Stimulated activated CD4-positive, alpha-beta T cell treated with anti-CD3 and anti-CD28 coated beads, Interleukin-15, amount 100 ng/mL, for 1 hour (primary cell): ENCODE measurements at places on chromosomes 11 and 22.

DNA sequence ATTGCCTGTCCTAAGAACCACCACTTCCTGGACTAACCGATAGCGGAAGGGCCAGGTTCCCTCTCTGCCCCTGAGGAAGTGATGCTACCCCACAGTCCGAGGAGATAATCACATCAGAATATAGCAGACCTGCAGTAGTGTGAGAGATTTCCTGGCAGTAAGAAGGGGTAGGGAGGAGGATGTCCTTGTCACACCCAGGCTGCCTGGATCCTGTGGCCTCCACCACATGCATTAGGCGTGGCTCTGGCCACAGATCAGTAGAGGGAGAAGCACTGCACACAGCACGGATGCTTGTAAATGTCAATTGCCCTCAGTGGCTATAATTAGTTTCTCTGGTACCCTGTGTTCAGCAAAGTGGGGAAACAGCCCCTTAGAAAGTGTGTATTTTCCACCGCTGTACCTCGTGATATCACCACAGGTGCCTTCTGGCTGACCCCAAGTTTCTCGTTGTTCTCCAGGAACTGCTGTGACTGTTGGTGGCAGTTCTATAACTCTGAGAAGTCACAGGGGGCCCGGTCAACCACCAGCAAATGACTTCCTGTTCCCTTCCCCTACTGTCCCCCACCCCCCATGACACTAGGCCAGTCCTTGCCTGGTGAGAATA is 61.8 kb downstream of the UBASH3B start:
- DNase-seq = no peak

DNA sequence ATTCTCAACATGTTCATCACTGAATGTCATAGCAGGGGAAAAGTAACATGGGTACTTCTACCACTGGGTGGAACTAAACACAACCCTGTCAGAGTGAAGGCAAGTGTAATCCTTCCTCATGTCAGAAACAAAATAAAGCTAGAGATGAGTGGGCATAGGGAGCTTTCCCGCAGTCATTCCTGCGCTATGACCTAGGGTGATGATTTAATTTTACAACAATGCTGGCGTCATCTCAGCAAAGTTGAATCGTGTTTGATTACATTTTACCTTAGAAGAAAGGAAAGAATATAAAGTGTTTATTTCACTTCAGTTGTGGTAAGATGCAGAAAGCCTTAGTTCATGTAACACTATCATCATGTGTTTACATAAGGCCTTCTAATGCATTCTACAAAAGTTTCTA is 355.6 kb downstream of the METTL15 start:
- no peak for DNase-seq

GRCh38 chr11:26896719-26897118 is 97.2 kb upstream of the FIBIN start:
- DNase-seq = no peak

GRCh38 chr11:75024764-75025211 is 36.1 kb downstream of the NEU3 start:
- no peak for DNase-seq

DNA sequence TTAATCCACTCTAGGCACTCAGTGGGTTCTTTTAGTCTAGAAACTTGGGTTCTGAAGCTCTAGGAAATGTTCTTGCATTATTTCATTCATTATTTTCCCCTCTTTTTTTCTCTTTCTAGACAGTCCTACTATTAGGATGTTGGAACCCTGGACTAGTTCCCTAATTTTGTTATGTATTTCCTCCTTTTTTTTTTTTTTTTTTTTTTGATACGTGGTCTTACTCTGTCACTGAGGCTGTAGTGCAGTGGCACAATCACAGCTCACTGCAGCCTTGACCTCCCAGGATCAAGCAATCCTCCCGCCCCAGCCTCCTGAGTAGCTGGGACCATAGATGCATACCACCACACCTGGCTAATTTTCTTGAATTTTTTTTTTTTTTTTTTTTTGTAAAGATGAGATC is 9.4 kb downstream of the UPB1 start:
- DNase-seq = no peak

DNA sequence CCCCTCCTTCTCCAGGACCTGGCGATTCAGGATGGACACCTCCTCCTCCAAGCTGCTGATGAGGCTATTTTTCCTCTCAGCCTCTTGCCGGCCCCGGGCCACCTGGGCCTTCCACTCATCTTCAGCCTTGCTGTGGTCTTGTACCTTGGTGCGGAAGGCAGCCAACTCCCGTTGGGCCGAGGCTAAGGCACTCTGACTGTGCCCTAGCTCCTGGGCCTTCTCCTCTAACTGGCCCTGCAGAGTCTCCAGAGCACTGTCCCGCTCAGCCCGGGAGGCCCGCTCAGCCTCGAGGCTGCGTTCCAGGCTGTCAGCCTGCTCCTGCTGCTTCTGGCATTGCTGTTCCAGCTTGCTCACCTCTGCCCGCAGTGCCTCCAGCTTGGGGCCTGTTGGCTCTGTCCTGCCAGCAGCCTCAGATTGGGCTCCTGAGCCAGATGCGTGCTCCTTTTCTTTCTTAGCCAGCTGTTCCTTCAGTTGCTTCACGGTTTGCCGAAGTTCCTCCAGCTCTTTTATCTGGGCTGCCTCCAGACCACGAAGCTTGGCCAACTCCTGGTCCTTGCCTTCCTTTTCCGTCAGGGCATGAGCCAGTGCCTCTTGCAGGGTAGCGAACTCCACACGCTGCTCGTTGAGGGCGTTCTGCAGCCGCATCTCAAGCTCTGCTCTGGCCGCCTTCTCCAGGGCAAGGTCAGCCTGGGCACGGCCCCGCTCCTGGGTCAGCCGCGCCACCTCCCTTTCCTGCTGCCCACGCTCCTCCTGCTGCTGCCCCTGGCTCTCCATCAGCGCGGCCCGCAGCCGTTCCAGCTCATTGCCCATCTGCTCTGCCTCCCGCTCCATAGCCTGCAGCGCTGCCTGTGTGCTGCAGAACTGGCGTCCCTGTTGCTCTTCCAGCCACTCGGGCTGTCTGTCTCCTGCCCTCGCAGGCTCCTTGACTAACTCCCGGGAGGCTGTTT is 15.3 kb downstream of the IL18BP start:
- no peak for DNase-seq

DNA sequence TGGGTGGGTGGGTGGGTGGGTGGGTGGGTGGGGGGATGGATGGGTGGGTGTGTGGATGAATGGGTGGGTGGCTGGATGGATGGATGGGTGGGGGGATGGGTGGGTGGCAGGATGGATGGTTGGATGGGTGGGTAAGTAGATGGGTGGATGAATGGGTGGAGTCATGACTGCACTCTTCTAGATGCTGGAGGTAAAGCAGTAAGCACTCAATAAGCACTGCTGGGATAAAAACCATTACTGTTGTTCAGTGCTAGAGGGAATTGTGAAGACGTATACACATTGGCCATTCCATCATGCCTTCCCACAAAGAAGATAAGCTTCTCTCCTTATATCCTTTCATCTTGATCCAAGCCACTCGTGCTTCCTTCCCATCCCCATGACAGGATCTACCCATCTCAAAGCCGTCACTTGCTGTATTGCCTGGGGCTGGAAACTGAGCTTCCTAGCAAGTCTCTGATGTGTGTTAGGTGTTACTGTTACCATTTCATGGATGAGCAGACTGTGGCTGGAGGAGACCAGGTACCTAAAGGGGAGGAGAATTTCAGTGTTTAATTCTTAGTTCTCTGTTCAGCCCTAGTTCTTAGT is 74.8 kb downstream of the MICAL2 start:
- no peak for DNase-seq
